ENCODE measurements at places on chromosomes 2 and 18.

DNA sequence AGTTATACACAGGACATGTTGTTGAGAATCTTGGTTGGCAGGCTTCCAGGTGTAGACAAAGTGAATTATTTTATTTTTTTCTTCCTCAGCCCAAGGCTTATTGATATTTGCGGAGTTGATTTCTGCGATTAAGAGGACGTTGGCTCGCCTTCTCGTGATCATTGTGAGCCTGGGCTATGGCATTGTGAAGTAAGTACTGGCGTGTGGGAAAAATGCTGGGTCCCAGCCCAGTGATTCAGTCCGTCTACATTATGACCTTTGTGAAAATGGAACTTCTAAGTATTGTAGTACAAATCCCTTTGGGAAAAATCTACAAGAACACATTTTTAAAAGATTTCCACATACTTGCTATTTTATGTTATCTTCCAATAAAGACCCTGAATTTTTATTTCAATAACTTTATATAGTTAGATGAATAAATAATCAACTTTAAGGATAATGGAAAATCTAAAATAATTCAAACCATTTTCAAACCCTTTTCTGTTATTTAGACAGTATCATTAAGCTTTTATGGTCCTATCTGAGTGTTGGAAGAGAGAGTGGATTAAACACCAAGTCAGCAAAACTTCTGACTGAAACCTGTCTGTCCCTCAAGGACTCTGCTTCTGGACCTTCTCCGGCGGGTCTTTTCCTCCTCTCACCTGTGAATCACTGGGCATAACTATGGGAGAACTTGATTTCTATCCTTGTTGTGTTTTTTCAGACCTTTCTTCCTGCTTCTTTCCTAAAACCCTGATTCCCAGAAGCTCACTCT is 31.0 kb downstream of the TMEM87B start:
- DNase-seq: no peak

- DNase-seq: no peak
Measured at GRCh38 chr2:69169655-69170389, 156.8 kb downstream of the ANTXR1 start.

GRCh38 chr2:58651930-58652329 is 410.8 kb upstream of the FANCL start:
- no peak for DNase-seq

DNA sequence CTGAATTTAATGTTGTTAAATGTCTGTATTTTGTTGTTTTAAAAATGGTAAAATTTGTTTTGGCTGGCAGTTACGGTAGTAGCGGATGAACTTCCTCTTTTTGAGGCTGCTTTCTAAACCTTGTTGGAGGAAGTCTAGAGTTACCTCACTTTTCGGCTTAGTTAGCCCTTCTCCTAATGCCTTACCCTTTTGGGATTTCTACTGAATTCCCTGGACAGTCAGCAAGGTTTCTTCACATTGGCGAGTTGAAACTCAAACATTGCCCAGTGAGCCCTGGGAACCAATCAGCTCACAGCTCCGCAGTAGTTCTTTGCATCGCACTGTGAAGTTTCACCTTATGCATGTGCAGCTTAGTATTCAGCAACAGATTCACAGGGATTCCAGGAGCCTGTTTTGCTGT is 55.2 kb downstream of the TMEM247 start:
- no peak for DNase-seq
